ENCODE measurements at places on chromosomes 6 and 20. TPM values are rescaled to one million over a fixed set of nuclear protein-coding genes. Genes with fewer than 3 reads are reported as not detected.

DNA sequence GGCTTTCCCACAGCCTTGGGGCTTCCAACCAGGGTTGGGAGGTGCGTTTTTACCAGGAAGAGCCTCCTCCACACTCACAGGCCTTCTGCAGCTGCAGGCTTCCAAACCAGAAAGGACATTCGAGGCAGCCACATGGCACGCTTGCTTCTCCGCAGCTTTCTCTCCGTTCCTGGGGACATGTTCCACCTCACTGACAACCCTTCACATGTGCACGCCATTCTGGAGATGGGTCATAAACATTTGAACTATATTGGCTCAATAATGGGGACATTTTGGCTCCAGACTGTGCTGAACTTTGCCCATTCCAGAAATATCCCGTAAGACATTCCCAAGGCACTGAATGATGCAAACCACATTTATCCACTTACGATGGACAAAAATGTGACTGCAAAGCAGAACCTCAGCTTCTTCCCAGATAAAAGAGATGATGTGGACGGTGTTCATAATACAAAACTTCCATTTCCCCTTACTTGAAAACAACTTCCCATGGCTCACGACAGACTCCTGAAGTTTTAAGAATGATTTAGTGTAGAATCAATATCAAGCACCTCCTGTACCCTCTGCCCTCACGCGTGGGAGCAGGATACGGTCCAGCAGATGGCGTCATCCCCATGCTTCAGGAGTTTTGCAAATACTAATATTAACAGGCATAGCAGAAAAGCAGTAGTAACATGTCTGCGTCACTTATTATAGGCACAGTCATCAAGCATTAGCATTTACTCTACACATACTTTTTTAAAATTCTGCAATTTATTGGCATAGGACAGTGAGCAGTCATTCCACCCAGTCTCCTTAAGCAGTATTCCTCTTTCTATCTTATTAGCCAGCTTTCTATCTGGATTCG is 25.4 kb upstream of the FOXF2 start:
- H3K27ac ChIP-seq: peak overlapping the region; percentile 66
- peaks cover 13% of the 10 kb centered on the region for H3K27me3 ChIP-seq
- DNase-seq: peak; percentile 64
- no peaks in the 10 kb centered on the region for H3K36me3 ChIP-seq
- H3K4me1 ChIP-seq: peaks cover 33% of the 10 kb centered on the region
- H3K4me3 ChIP-seq: peak overlapping the region; percentile 58

DNA sequence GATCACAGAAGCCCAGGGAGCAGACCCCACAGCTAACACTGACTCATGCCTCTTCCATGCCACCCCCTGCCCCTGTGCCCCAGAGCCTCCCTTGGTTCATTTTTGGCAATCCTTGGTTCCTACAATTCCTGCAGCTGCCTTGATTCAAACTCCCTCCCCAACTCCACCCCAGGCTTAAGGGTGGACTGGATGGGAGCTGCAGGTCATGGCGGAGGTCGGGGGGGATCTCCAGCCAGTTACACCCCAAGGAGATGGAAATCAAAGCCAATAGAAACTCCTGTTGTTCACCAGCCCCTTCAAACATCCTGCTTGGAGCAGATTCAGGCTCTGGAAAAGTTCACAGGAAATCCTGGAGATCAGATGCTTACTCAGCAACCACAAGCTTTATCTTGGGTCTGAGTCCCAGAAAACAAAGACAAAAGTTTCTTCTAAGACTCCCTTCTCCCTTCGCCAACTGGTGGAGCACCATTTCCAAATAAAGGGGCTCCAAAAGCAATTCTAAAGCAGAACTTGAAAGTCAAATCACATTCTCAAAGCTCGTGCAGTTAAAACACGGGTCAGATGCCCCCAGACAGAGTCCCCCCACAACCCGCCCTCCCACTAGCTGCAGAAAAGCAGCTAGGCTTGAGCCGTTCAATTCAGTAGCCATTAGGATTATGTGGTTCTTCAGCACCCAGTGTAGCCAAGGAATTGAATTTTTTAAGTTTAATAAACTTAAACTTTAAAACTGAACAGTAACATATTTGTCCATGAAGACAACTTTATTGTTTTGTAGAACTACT is 149.5 kb downstream of the ANKRD60 start:
- no peaks in the 10 kb centered on the region for H3K36me3 ChIP-seq
- H3K4me3 ChIP-seq: no peak overlapping the region
- 0 out of 2 replicates have a peak overlapping the region, but pooled peaks have one; percentile 39 for H3K27ac ChIP-seq
- H3K4me1 ChIP-seq: peaks cover 52% of the 10 kb centered on the region

- no peak overlapping the region for H3K27ac ChIP-seq
- H3K27me3 ChIP-seq: no peaks in the 10 kb centered on the region
- DNase-seq: no peak
- no peaks in the 10 kb centered on the region for H3K4me1 ChIP-seq
- no peaks in the 10 kb centered on the region for H3K36me3 ChIP-seq
Observed at GRCh38 chr6:68194846-68195478, 440.1 kb upstream of the ADGRB3 start.

PNPLA1 gene
- total RNA-seq: not detected

GRCh38 chr6:154247119-154247861 is 109.3 kb downstream of the IPCEF1 start:
- no peak overlapping the region for H3K4me3 ChIP-seq
- H3K4me1 ChIP-seq: no peaks in the 10 kb centered on the region
- no peak overlapping the region for H3K27ac ChIP-seq
- no peak for DNase-seq
- no peaks in the 10 kb centered on the region for H3K36me3 ChIP-seq
- peaks cover 20% of the 10 kb centered on the region for H3K27me3 ChIP-seq

DNA sequence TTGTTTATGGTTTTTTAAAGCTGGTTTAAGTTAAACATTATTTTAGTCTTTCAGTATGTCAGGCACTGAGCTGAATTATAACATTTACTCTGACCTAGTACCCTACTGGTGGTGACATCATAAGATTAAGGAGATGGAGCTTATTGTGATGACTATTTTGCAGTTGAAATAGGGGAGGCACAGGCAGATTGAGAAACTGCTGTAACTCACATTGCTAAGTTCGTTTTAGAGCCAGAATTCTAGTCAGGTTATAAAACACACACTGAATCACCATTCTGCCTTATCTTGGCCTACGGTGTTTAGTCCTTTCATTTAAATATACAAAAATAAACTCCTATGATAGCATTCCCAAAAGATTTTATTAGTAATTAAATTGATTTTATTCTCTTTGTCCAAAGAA is 584.1 kb downstream of the TFAP2A start:
- no peak overlapping the region for H3K4me3 ChIP-seq
- no peak for DNase-seq
- H3K27me3 ChIP-seq: peaks cover 1% of the 10 kb centered on the region

- no peaks in the 10 kb centered on the region for H3K4me1 ChIP-seq
- H3K27me3 ChIP-seq: peaks cover 33% of the 10 kb centered on the region
- no peak for DNase-seq
- H3K36me3 ChIP-seq: no peaks in the 10 kb centered on the region
Observed at GRCh38 chr20:24701027-24701426, 231.6 kb downstream of the SYNDIG1 start.

GRCh38 chr6:148814082-148814790 is 67.4 kb downstream of the UST start:
- H3K36me3 ChIP-seq: peaks cover 14% of the 10 kb centered on the region
- no peak overlapping the region for H3K27ac ChIP-seq
- no peak for DNase-seq
- no peak overlapping the region for H3K4me3 ChIP-seq
- peaks cover 26% of the 10 kb centered on the region for H3K4me1 ChIP-seq
